ENCODE measurements at places on chromosomes 7 and 10. TPM values are rescaled to one million over a fixed set of nuclear protein-coding genes. Genes with fewer than 3 reads are reported as not detected.

The POLR2J2 gene
- 2.3 TPM for total RNA-seq

The LRIT1 gene
- not detected for total RNA-seq

The CYP2E1 gene
- total RNA-seq = 1.7 TPM

DNA sequence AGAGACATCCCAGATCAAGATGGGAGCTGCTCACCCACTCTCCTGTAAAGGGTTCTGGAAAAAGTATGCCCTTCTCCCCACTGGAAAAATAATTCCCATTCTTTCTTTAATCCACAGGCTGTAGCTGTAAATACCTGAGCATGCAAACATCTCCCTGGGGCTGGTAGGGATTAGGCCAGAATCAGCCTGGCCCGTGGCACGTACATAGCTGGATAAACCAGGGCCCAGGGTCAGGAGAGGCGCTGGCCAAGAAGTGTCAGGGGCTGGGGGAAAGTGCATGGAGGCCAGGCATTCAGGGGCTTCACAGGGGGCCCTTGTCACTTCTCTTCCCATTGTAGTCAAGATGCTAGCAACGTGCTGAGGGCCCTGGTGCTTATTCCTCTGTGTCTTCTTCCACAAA is 30.7 kb upstream of the AQP1 start:
- H3K36me3 ChIP-seq = no peaks in the 10 kb centered on the region
- H3K4me1 ChIP-seq = peaks cover 2% of the 10 kb centered on the region
- H3K27ac ChIP-seq = no peak overlapping the region
- H3K27me3 ChIP-seq = no peaks in the 10 kb centered on the region
- no peak overlapping the region for H3K4me3 ChIP-seq
